ENCODE measurements at places on chromosomes 3 and 15. TPM values are rescaled to one million over a fixed set of nuclear protein-coding genes. Genes with fewer than 3 reads are reported as not detected.

The ECE2 gene
- not detected for total RNA-seq

The GLDN gene
- total RNA-seq = 4.6 TPM

The SHQ1 gene
- total RNA-seq = 10.4 TPM

The CPLX3 gene
- 0.07 TPM for total RNA-seq

The GOLGA8M gene
- not detected for total RNA-seq

The RASL12 gene
- 0.07 TPM for total RNA-seq

The ANXA2 gene
- total RNA-seq = 1,356 TPM

The TM4SF4 gene
- not detected for total RNA-seq

The CHRNA3 gene
- not detected for total RNA-seq

The PLSCR5 gene
- not detected for total RNA-seq

DNA sequence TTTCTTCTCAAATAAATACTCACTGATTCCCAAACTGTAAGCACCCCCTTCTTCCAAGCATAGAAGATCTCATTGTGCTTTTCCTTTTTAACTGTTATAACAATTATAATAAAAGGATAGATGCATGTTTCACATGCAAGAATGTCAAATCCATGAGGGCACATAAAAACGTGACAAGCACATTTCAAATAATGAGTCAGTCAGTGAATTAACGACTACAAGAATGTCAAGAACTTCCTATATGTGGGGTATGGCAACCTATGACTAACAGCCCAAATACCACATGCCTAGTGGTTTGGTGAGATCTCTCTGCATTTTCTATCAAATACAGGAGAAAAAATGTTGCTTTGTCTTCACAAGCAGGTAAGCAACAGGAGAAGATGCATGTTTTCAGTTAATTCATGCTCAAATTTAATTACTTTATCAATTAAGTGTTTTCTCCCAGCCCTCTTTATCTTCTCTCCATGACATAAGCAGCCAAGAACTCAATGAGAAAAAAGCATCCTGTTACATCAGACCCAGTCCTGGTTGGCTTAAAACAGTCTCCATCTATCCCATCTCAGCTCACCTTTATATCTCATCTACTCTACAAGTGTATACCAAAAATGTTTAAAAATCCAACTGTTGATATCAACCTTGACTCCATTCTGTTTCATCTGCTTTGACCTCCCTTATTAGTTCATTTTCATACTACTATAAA, 181.5 kb upstream of the LMCD1 start:
- peak; percentile 13 for DNase-seq

- no peak for DNase-seq
Observed at GRCh38 chr3:65577843-65578430, 460.8 kb downstream of the MAGI1 start.

- DNase-seq = no peak
Observed at GRCh38 chr3:147420353-147421183, 11.4 kb downstream of the ZIC1 start.

GRCh38 chr3:45350680-45351079, 37.7 kb upstream of the LARS2 start:
- no peak for DNase-seq

GRCh38 chr15:79071901-79072300, 18.7 kb downstream of the RASGRF1 start:
- DNase-seq = no peak

- no peak for DNase-seq
Observed at GRCh38 chr3:197064771-197065170, 35.2 kb upstream of the MELTF start.

GRCh38 chr3:128356822-128357221, 109.9 kb downstream of the DNAJB8 start:
- no peak for DNase-seq

- DNase-seq = no peak
Observed at GRCh38 chr3:46972396-46972795, 4.1 kb downstream of the CCDC12 start.

- DNase-seq = no peak
Observed at GRCh38 chr3:126936853-126937425, 46.0 kb upstream of the PLXNA1 start.

DNA sequence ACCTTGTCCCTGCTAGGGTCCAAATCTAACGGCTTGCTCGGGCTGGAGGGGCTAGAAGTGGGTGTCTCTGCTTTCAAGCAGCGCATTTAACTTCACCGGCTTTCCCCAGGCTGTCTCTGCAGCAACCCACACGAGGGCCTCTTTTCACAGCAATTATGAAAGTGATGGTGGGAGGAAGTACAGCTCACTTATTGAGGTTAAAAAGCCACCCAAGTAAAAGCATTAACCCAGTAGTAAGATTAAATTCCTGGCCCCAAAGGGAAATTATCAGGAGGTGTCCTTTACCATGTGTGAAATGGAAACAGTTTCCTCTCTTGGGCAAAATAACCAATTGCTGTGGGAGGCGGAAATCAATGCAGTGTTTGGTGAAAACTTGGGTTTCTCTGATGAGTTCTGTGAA, 41.1 kb downstream of the NGRN start:
- no peak for DNase-seq

- no peak for DNase-seq
Observed at GRCh38 chr3:81898336-81898735, 136.9 kb upstream of the GBE1 start.

DNA sequence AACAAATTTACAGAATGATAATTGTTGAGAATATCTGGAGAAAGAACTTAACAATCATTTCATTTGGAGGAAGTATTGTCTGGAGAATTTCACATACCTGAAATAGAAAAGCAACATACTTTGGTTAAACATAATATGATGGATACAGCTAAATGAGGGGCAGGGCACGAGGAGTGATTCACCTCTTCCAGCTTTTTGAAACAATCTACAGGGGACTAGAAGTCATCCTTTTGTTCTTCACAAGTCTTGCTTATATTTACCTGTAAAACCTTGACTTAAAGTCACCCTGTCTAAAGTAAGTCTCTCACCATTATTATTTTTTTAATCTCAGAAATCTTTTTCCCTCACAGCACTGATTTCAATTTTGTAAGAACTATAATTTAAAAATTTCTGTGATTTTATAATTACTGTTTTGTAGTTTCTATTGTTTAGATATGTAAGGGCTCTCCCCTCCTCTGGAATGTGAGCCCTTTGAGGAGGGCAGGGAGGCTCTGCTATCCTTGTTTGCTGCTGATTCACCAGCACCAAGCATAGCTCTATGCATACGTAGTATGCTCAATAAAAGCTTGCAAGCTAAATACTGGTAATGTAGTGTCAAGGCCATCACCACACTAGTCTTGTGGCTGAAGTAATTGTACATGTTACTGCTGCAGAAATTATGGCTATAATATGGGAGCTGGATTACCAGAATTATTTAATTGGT, 193.9 kb upstream of the THRB start:
- DNase-seq = no peak

DNA sequence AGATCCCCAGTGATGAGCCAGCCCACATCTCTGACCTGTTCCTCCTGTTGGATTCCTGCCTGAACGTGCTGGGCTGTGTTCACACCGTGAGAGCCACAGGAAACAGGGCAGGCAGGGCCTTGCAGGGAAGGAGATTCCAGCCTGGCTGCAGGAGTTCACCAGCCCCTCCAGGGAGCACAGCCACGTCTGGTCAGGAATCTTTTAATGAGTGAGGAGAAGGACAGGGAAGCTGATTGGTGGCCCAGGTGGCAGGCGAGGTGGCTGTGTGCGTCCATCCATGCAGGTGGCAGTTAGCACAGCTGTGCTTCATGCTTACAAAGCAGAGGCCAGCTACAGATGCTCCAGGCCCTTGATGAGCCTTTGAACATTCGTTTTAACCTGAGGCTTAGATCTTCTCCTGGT, 10.5 kb downstream of the LRRK1 start:
- DNase-seq = no peak

DNA sequence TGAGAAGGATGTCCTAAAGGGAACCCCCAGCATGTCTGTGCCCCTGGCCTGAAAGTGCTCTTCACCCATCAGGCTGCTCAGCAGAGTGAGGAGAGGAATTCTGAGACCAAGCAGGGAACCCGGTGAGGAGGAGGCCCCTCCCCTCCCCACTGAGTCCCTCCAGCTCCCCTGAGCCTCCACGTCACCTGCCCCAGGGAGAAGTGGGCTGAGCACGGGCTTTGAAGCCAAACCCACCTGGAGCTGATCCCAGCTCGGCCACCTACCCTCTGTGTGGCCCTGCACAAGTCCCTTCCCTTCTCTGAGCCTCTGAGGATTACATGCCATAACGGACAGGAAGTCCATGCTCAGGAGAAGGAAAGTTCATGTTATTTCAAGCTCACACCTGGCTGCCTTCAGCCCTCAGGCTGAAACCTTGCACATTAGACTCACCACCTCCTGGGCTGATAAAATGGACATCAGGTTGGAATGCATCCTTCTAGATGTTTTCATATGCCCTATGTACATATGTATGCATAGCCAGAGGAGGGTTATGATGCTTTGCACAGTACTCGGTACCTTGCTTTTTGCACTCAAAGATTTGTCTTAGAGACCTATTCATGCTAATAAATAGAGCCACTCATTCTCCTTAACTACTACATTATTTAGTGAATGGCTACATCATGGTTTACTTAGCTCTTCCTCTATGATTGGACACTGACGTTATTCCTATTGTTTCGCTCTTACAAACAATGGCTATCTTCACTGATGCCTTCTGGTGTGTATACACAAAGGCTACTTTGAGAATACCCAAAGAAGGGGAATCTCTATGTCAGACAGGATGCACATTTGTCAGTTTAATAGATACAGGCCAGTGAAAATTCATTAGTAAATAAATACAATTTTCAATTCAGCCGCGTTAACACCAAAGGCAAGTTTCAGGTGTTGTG, 31.6 kb upstream of the GATA2 start:
- DNase-seq = no peak

DNA sequence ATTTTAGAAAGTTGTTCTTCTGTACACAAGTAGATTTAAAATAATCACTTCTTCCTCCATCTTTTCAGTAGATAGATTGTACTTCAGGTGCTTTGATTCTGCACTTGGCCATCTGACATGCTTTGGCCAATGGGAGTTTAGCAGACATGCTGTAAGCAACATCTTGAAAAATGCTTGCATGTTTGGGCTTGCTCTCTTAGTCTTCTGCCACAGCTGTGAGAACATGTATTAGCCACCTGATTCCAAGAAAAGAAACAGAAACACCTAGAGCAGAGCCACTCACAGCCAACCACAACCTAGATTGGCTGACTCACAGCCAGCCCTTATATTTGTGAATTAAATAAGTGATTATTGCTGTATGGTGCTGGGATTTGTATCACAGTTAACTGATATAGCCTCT, 70.2 kb upstream of the GADL1 start:
- no peak for DNase-seq

DNA sequence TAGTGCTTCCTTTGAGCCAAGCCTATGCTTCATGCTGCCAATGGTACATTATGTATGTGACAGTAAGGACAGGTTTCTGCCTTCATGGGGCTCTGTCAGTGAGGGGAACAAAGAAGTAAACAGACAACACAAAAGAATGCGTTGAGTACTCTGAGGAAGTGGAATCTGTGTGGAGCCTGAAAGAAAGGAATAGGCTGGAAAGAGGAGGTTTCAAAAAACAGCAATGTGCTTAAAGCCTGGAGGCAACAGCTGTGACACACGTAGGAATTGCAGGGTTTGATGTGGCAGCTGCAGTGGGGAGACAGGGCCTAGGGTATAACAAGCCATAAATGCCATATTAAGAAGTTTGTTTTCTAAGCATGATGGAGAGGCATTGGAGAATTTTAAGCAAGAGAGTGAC, 316.7 kb downstream of the CLSTN2 start:
- DNase-seq = no peak

- DNase-seq = no peak
Observed at GRCh38 chr3:46656778-46657556, 36.5 kb downstream of the ALS2CL start.

DNA sequence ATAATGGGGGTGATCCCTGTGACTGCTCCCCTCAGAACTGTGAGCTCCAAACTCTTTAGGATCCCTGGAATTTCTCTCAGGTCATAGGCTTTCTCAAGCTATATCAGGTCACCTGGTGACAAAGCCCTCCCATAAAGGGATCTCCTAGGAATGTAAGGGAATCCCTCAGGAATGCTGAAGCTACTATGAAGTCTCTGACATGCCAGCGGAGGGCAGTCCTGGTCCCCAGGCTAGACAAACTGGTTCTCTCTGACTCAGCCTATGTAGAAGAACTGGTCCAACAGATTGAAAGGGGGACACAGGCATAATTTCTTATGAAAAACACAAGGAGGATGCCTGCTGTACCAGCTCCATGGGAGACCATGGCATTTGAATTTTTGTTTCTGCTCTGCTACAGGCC, 6.7 kb downstream of the LPCAT4 start:
- no peak for DNase-seq

DNA sequence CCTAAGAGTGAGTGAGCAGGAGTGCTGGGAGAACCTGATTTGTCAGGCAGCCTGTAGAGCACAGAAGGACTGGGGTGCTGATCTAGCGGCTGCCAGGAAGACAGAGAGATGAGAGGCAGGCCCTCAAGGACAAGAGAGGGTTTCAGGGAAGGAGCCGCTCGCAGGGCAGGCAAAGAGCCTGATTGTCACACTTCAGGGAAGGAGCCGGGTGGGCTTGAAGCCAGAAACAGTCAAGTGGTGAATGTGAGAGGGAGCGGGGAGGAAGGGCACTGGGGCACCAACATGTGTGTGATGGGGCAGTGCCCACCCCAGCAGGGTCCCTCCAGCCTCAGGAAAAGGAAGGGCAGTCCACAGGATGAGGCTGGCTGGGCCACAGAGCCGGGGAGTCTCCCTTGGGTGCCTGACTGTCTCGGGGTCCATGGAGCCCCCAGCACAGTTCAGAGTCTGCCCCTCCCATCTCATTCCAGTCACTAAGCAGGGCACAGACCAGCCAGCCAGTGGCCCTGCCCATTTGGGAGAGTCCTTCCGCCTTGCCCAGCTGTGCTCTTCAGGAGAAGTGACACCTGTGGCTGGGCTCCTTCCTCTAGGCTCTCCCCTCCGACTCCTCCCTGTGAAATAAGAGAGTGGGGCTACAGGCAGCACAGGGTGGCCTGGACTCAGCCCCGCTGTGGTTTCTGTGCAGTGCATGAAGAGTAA, 148.6 kb downstream of the RAB11A start:
- no peak for DNase-seq

- no peak for DNase-seq
Observed at GRCh38 chr3:44030687-44031305, 210.9 kb upstream of the TOPAZ1 start.

DNA sequence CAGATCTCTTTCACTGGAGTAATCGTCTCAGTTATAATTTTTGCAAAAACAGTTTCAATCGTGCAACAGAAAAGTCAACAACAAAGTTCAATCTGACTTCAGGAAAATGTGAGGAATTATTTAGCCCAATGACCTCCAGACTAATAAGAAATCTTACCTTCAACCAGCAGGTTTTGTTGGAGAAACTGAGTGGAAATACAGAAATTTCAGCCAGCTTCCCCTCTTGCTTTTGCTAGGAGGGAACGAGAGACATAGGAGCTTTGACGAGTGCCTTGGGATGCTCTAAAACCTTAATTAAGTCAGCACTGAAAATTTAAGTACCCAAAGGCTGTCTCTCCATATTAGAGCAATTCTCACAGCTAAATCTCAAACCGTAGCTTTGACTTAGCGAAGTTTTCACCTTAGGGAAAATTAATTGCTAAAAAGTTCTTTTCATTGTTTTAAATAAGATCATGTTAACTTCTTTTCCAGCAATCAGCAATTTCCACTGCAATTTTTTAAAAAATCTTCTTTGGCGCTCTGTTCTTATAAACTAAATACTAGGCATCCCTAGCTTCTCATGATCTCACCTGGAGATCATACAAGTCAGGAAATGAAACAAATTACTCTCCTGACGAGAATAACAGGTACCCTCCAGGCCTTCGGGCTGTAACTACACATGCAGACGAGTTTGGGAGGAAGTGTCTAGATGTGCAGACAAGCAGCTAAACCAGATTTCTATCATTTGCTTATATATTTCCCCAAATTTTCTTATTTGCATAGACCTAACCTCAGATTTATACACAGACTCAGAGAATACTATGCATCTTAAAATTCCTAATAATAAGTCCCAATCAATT, 250.2 kb downstream of the FAM43A start:
- DNase-seq = no peak

All from NCI-H460 (cell line).